Effector memory CD4-positive, alpha-beta T cell (primary cell): ENCODE measurements at places on chromosomes 11 and 22.

- no peak for DNase-seq
Measured at GRCh38 chr11:121814962-121815361, 301.1 kb downstream of the BLID start.

- no peak for DNase-seq
Measured at GRCh38 chr11:22778642-22779041, 51.0 kb downstream of the SVIP start.

DNA sequence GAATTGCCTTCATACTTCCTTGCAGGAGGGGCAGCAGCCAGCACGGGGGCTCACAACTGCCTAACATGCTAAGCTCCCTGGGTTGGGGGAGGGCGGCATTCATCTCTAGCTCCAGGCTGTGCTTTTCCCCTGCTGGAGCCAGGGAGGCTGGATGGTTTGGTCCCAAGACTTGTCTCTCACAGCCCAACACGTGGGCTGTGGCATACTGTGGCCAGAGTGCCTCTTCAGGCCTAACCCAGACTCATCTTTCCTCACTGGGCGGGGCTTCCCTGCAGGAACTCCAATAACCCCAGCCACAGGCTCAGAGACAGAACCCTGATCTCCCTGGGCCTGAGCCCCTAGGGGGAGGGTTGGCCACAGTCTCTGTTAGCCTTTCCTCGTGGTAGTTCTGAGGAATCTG is 121.9 kb upstream of the PLET1 start:
- no peak for DNase-seq

- no peak for DNase-seq
Measured at GRCh38 chr22:41351011-41351410, 30.7 kb upstream of the TEF start.

GRCh38 chr11:47244448-47245350 is 3.9 kb downstream of the ACP2 start:
- no peak for DNase-seq

DNA sequence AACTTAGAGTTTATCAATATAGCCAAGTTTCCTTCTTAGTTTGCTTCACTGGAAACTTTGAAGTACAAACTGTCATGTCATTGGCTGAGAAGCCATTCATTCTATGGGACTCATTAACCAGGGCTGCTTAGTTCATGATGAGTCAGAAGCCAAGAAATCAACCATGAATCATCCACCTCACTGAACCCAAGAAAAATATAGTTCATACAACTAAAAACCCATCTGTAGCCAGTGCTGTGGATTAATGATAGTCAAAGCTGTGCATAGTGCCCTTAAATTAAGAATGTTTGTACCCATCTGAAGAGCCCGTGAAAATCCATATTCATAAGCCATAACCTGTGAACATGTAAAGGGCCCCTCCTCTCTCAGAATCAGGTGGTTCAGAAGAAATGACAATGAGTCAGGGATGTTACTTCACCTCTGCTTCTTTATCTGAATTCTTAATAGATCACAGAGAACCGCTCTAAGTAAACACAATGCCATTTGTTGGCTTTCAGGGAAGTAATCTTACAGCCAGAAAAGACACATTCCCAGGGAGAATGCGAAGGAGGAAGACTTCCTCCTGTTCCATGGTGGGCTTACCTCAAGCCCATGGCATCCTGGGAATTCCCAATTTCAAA is 25.4 kb downstream of the MMP20 start:
- DNase-seq, result no peak

DNA sequence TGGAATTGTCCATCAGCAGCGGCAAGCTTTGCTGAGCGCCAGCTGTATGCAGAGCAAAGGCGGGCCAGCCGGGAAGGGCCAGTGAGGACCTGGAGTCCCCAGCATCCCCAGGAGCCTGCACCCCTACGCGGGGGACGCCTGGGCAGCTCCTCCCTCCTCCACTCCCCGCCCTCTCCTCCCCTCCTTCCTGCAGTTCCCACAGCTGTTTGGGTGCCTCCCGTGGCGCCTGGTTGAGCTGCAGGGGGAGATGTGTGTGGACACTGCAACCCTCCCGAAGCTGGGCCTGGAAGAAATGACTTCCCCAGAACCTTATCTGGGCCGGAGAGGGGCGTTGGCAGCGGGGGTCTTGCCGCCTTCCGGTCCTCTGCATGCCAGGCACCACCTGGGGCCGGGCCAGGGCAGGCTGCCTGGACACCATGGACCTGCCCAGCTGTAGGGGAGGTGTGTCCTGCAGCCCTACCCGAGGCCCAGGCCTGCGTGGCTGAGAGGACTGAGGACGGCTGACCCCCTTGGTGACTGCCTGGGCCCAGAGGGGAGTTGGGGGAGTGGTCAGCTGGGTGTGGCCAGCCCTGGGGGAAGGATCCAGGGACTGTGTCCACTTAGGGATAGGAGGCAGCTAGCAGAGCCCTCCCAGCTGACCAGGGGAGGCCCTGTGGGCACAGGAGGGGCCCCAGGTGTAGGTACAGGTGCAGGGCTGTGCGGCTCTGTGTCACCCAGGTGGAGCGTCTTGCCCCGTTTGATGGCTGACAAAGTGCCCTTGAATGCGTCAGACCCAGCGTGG is 16.8 kb upstream of the MUC6 start:
- no peak for DNase-seq

DNA sequence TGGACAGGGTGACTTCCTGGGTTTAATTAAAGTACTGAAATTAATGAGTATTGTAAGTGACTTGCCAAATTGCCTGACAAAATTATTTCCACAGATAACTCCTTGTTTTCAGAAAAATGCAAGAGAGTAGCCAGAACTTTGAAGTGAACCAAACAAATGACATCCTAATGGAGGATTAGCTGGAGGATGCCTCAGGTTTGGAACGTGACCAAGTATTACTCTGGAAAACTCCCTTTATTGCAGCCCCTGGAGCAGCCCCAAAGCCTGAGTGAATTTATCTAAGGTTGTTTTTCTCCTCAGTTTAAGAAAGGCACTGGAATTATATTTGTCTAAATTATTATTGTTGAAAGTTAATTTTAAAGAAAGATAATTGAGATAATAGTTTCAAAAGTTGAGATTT is 343.6 kb upstream of the MTNR1B start:
- no peak for DNase-seq

DNA sequence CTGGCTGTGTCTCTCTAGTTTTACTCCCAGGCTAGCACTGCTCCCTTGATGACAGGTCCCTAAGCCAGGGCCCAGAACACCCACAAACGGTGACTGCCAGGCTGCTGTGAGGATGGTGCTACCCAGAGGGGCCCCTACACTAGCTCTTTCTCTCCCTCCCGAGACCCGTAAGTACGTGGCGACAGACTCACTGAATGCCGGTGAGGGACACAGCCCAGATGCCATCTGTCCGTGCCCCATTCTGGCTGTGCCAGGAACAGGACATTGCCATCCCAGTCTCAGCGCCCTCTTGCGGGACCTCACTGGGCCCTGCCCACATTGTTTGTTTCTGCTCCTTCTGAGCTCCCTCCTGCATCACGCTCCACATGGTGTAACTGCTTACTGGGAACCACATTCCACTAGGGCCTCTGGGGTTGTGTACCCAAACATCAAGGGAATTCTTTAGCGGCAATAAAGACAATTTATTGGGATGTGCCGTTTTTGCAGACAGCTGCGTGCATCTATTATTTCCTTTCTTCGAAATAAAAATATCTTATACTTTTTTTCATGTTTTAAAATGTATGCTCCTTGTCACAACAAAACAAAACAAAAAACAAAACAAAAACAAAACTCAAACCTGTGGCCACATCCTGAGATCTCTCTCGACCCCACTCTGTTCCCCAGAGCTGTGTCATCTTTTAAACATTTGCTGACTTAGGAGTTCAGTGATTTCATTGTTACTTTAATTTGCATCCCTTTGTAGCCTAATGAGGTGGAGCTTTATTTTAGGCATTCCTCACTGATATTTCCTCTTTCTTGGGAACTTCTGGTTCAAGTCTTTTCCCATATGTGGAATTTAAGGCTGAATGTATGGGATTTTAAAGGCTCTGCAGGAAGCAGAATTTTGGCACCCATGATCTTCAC is 4.4 kb upstream of the TPCN2 start:
- DNase-seq, result no peak

DNA sequence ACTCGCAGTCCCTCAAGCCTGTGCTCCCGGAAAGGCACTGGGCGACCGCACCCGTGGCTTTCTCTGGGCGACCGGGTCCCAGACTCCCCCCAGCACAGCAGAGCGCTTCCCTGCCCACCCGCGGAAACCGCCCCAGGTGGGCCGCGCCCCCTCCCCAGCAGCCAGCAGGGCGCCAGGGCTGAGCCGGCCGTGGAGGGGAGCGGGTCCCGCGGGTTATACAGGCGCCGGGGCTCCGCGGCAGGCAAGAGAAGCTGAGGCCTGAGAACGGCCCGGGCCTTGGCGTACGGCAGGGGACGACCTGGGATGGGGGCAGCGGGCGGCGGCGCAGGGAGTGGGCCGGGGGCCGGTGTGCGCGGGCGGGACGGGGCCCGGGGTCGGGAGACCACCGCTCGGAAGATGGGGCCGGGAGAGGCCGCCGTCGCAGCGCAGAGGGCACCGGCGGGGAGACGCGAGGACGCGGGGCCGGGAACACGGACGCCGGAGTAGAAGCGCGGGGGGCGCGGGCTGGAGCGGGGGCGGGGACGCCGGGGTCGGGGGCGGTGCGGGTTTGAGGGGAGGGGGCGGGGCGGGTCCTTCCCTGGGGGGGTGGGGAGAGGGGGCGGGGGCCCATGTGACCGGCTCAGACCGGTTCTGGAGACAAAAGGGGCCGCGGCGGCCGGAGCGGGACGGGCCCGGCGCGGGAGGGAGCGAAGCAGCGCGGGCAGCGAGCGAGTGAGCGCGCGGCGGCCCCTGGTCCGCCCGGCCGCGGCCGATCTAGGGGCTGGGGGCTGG is at the start of gene MDK:
Gene MDK (plus strand): TSS at position 622 of the 771 bp plus-strand sequence. CDS start 389 bp downstream, outside the sequence.
- no peak for DNase-seq

- no peak for DNase-seq
Measured at GRCh38 chr11:73465023-73465675, 89.0 kb downstream of the RELT start.

DNA sequence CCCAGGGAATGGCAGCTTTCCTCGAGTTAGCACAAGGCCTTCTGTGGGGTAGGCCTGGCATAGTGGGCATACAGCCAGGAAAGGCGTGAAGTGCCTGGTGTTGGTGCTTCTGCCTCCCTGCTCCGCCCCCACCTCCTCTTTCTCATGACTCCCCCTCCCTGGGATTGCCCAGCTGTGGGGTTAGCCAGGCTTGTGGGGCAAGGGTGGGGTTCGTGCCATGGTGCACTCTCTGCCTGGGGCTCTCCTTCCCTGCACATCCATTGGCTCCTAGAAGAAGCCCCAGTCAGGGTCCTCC is 236.8 kb upstream of the NCAM1 start:
- no peak for DNase-seq

- no peak for DNase-seq
Measured at GRCh38 chr22:44537467-44537866, 39.4 kb upstream of the RTL6 start.

- DNase-seq, result no peak
Measured at GRCh38 chr11:19275496-19275895, 34.8 kb upstream of the E2F8 start.

GRCh38 chr22:30889996-30890480 is 78.5 kb downstream of the MORC2 start:
- DNase-seq, result no peak

GRCh38 chr11:71544525-71545214 is 3.5 kb upstream of the KRTAP5-9 start:
- no peak for DNase-seq

- DNase-seq, result no peak
Measured at GRCh38 chr11:96483374-96483955, 93.7 kb downstream of the JRKL start.

- DNase-seq, result no peak
Measured at GRCh38 chr22:42308892-42309468, 38.5 kb upstream of the TCF20 start.

DNA sequence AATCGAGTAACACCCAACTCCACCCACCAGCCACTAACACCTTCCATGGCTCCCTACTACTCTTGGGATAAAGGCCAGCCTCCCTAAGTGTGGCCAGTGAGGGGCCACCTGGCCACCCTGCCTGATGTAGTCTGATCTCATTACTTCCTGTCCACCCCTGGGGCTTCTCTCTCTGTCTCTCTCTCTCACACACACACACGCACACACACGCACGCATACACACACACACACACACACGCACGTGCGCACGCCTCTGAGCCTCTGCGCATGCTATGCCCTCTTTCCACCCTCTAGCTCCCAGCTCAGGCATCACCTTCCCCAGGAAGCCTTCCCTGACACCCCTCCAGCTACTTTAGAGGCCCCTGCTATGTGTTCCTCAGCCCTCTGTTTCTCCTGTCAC is 3.9 kb downstream of the MFNG start:
- no peak for DNase-seq

- DNase-seq, result no peak
Measured at GRCh38 chr11:43810929-43811596, 69.6 kb upstream of the ALKBH3 start.

DNA sequence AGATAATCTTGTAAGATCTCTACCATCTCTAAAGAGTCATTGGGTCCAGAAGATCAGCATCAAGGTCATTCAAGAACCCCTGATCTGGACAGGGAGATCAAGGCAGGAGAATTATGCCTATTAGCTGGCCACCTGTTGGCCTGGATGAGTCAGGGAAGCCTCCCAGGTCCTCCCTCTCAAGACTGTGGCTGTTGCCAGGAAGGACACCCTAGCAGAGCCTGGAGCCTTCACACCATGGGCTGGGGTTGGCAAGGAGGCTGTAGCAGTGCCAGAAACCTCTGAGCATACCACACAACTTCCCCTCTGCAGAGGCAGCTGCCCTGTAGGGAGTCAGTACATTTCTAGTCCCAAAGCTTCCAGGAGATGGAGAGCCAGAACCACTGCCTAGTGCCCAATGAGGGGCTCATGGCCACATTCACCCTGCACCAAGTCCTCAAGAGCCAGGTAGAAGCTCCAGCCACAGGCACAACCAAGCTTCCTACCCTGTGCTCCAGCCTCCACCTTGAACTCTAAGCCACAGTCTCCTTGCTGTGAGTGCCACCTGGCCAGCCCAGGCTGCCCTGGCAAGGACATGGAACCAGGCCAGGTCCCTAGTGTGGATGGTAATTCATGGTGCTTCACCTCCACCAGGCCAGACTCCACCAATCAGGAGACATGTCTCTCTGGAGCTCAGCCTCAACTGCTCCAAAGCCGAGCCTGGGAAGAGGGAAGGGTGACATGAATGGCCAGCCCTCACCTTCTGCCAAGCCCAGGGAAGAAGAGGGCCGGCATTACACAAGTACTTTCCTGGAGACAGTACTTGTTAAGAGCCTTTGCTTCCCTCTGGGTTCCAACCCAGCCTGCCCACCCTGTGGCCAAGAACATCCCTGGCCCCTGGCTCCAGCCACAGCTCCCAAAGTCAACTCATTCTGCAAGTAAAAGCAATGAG is 124.3 kb downstream of the BUD13 start:
- DNase-seq, result no peak

DNA sequence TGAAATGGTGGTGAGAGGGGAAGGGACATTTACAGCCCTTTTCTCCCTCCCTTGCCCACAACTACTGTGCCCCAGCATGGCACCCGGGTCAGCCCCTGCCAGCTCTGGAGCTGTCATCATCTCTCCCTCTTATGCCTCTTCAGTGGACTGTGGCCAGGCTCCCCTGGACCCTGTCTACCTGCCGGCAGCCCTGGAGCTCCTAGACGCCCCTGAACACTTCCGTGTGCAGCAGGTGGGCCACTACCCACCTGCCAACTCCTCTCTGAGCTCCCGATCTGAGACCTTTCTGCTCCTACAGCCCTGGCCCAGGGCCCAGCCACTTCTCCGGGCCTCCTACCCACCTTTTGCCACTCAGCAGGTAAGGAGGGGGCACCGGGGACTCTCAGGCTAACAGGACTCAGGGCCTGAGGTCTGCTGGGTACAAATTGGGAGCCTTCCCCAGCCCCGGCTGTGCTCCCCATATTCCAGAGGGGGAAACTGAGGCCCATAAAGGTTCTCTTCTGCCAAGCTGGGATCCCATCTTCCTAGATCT is 2.9 kb downstream of the TMEM132A start:
- no peak for DNase-seq
